ENCODE measurements at places on chromosomes 2 and 18.

DNA sequence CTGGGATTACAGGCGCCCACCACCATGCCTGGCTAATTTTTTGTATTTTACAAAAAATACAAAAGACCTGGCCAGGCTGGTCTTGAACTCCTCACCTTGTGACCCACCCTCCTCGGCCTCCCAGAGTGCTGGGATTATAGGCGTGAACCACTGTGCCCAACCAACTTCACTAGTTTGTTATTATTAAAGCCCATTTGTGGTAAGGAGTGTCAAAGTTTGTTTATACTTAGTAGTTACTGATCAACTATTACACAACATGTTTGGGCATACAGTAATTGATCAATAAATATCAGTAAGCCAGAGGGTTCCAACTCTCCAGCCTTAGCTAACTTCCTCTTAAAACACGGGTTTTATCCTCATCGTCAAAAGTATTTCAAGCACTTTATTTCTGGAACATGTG, 67.5 kb upstream of the ZNG1B start:
- DNase-seq = no peak

GRCh38 chr2:32756074-32756727, 128.4 kb downstream of the TTC27 start:
- DNase-seq = no peak

- no peak for DNase-seq
Measured at GRCh38 chr2:236712304-236712703, 142.7 kb downstream of the ACKR3 start.

DNA sequence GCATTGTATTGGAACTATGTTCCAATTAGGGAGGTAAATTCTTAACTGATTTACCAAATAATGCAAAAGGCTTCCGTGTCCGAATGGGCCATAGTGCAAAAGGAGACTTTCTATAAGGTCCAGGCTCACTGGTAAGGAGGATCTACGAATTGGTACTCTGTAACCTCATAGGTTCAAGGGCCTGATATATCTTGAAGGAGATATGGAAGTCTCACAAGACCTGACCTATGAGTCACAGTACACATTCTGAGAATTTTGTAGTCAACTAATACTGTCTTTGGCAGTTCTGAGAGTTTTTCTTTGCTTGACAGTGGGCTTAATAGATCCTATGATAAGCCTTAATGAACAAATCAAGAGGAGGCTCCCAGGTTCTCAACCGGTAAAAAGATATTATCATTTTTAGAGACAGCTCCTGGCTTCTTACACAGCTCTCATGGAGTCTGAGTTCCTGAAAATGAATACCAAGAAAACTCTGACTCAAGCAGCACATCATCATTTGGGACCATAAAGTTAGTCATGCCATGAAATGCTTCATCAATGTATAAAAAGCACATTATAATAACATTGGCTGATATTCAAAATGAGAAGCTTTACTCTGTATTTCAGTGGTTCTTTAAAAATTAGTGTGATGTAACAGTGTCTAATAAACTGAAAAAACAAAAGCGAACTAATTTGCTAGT, 1275.2 kb upstream of the CRIM1 start:
- DNase-seq = no peak

GRCh38 chr2:203718087-203718486, 11.6 kb downstream of the CD28 start:
- DNase-seq = no peak

DNA sequence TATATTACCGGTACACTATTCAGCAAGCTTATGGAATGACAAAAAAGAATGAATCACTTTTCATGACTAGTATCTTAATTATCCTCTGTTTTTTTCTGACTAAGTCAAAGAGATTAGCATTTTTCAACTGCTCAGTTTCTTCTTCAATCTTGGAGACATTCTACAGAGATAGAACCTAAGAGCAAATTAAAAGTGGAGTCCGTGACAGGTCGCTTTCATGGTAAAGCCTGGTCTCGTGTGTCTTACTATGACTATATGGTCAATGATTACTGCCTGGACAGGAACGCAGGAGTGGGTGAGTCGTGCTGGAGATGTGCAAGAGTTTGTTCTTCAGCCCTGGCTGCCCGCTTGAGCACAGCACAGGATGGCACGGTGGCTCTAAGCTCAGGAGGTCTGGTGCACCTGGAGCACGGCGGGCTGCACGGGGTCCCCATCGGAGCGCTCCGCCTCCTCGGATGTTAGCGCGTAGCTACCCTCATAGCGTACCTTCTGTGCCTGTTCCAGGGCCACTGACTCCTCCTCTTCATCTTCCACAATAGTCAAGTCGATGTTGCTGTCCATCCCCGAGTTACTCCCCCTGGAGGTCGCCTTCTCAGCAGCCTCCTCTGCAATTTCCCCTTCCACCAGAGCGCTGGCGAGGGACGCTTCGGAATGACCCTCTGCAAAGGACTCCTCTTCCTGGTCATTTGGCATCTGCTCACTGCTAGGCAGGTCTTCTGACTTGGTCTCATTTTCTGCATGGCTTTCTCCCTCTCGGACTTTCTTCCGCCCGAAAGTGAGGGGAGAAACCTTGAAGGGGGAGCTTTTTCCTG, 11.1 kb downstream of the CAVIN2 start:
- no peak for DNase-seq

DNA sequence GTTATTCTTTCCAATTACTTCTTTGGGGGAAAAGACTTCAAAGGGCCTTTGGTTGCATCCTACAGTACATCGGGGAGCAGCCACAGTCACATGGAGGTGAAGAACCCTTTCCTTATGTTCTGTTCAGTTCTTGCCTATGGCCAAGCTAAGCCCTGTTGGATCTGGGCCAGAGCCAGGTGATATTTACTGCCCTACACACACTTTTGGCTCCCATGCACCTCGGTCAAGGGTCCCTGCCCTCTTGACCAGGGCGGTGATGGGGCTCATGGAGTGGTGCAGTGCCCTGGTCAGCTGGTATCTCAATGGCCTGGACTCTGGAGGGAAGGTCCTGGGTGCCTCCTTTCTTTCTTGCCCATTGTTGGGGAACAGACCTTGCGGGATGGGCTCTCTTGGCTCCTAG, 98.7 kb downstream of the VAPA start:
- no peak for DNase-seq

- DNase-seq = no peak
Measured at GRCh38 chr2:30177956-30178355, 31.1 kb downstream of the YPEL5 start.

DNA sequence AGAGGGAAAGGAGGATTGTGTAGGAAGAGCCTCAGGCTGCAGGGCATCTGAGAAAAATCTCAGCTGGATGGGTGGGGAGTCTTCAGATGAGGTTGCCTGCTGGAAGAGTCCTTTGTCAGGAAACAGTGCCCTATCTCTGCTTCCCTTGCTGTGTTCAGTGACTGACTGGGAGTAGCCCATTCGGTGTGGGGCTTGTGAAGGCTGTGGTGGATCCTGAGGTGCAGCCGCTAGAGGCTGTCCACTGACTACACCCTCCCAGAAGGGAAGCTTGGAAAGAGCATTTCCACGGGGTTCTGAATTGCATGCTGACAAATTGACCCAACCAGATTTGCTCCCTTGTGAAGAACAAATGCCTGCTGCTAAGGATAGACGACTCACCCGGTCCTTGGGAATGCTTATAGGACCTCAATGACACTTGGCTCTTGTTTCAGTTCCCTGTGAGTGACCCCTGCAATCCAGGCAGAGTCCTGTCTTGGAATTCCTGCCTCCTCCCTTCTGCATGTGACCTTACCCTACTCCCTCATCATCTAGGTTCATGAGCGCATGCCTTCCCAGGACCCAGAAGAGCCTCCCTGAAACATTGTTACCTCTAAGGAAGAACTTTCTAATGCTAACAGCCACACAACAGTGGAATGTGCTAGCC, 109.7 kb upstream of the FAM136A start:
- DNase-seq = no peak

DNA sequence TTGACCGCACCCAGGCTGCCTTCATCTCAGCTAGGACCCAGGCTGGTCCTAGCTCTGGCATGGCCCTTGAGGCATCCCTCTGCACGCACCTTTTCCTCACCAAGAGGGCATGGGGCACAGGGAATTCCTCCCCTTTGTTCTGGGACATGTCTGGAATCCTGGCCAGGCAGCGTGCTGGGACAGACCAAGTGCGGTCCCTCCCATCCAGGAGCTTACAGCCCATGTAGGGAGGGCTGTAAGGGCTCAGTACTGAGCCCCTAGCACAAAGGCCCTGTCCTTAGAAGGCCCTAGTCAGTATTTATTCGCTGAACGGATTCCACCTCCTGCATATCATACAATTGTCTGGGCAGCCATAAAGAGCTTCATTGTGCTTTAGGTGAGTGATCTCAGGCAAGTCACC, 3.0 kb downstream of the TMEM37 start:
- no peak for DNase-seq
